ENCODE measurements at places on chromosomes 3 and 15. TPM values are rescaled to one million over a fixed set of nuclear protein-coding genes. Genes with fewer than 3 reads are reported as not detected.

PLA2G4D gene
- total RNA-seq = not detected

ACAN gene
- total RNA-seq = not detected

SLC6A20 gene
- total RNA-seq = 88.3 TPM

RLBP1 gene
- total RNA-seq = not detected

- no peaks in the 10 kb centered on the region for H3K27me3 ChIP-seq
- peak overlapping the region; percentile 68 for H3K27ac ChIP-seq
- H3K4me3 ChIP-seq = no peak overlapping the region
- DNase-seq = no peak
Measured at GRCh38 chr15:92617549-92618520, 37.7 kb downstream of the FAM174B start.

PCOLCE2 gene
- 2.3 TPM for total RNA-seq

DNA sequence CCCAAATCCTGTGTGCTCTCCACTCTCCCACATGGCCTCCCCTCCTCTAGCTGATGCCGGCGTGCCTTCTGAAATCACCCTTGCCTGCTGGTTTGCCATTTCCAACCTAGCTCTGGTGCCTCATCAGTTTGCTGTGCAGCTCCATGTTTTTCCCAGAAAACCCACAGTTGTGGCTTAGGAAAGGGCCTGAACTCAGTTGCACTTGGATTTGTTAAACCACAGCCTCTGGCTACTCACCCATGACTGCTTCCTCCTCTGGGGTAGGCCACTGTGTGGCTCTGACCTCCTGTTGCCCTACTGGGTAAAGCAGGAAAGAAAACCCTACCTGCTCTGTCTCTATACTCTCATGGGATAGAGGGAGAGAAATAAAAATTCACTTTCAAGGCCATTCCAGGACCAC, 97.3 kb downstream of the DAPK2 start:
- H3K4me1 ChIP-seq = peaks cover 6% of the 10 kb centered on the region
- DNase-seq = no peak
- H3K27me3 ChIP-seq = no peaks in the 10 kb centered on the region

- H3K36me3 ChIP-seq = no peaks in the 10 kb centered on the region
- no peaks in the 10 kb centered on the region for H3K27me3 ChIP-seq
- H3K4me3 ChIP-seq = no peak overlapping the region
Measured at GRCh38 chr3:81758275-81758674, 3.2 kb downstream of the GBE1 start.

GRCh38 chr15:90883976-90884718, at the start of gene FES:
Gene FES (plus strand): TSS chr15:90884504. CDS start chr15:90885046, 542 bp downstream.
- peaks cover 7% of the 10 kb centered on the region for H3K4me1 ChIP-seq
- DNase-seq = peak; percentile 74
- peak within 1 kb of the TSS; percentile 60 for H3K4me3 ChIP-seq
- H3K27me3 ChIP-seq = no peaks in the 10 kb centered on the region

TMC3 gene
- not detected for total RNA-seq

TMIE gene
- 1.3 TPM for total RNA-seq

DNA sequence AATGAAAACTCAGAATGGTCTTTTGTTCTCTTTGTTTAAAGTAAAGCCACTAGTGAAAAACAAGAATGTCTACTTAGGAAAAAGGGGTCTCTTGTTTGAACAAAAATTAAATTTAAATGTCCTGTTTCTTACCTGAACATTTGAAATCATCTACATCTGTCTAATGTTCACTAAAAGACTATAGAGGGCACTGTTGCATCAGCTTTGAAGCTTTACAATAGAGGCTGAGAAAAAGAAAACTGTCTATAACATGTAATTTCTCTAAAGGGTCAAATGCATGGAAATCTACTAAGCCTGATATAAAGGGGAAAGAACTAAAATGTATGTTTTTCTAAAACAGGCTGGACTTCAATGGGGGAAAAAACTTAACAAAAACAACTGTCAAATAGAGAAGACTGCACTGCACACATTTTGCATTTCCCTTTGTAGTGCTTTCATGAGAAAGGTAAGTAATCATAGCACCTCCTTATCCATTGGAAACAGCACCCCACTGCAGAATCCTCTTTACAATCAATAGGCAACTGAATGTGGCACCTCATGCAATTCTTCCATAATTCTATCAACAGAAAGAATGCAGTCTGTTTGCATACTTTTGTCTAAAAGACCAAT, 26.3 kb downstream of the DPH6 start:
- no peak for DNase-seq
- no peak overlapping the region for H3K27ac ChIP-seq
- H3K4me3 ChIP-seq = no peak overlapping the region
- H3K27me3 ChIP-seq = no peaks in the 10 kb centered on the region
- no peaks in the 10 kb centered on the region for H3K36me3 ChIP-seq

CHRNB4 gene
- not detected for total RNA-seq

ATP13A4 gene
- 0.47 TPM for total RNA-seq

ECE2 gene
- not detected for total RNA-seq

DNA sequence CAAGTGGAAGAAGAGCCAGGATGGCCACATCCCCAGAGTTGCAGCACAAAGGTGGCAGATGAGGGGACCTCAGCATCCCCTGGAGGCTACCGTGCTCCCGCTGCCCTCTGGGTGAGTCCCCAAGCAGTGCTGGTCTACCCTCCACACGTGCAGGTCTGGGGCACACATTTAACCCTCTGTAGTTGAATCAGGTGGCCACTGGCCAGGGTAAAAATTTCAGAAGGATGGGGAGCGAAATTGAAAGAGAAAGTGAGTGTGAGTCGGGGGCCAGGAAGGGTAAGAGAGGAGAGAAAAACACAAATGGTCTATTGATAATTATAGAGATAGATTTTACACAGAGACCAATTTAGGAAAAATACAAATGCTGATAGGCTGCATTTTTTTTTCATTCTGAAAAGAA, 139.5 kb upstream of the EIF1B start:
- no peak overlapping the region for H3K27ac ChIP-seq
- no peak for DNase-seq
- H3K4me3 ChIP-seq = no peak overlapping the region
- no peaks in the 10 kb centered on the region for H3K4me1 ChIP-seq
- H3K36me3 ChIP-seq = no peaks in the 10 kb centered on the region

DNA sequence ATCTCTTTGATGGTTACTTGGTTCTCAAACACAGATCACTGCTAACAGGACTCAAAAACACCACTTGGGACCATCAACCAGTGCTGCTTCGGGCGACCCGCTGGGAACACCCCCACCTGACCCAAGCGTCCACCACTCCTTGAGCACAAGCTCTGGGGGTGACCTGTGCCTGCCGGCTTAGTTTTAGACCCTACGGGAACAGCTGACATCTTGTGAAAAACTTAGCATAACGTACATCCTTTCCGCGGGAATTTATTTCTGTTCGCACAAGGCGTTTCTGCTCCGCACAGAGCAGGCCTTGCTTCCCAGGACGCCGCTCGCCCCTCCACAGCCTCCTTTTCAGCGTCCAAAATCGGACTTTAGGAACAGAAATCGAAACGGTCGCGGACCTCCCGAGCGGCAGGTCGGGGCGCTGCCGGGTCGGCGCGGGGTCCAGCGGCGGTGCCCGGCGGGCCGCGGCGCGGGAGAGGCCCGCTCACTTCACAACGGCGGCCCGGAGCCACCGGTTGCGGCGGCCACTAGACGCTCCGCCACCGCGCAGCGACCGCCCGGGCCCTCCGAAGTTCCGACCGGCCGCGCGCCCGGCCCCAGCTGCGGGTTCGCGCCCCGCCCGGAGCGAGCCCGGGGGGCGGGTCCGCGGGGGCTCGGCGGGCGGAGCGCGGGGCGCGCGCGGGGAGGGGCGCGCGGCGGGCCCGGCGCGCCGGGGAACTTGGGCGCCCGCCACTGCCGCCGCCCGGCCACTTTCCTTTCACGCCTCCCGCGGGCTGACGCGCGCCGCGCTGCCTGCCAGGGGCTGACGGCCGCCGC, 959 bp downstream of the SFMBT1 start:
- H3K4me3 ChIP-seq = peak overlapping the region; percentile 91
- peaks cover 9% of the 10 kb centered on the region for H3K4me1 ChIP-seq
- no peaks in the 10 kb centered on the region for H3K36me3 ChIP-seq
- no peaks in the 10 kb centered on the region for H3K27me3 ChIP-seq
- H3K27ac ChIP-seq = peak overlapping the region; percentile 93

GRCh38 chr15:40255033-40255432, 16.2 kb downstream of the PAK6 start:
- no peak overlapping the region for H3K4me3 ChIP-seq
- no peaks in the 10 kb centered on the region for H3K36me3 ChIP-seq
- peaks cover 17% of the 10 kb centered on the region for H3K4me1 ChIP-seq

C3orf20 gene
- total RNA-seq = not detected

DNA sequence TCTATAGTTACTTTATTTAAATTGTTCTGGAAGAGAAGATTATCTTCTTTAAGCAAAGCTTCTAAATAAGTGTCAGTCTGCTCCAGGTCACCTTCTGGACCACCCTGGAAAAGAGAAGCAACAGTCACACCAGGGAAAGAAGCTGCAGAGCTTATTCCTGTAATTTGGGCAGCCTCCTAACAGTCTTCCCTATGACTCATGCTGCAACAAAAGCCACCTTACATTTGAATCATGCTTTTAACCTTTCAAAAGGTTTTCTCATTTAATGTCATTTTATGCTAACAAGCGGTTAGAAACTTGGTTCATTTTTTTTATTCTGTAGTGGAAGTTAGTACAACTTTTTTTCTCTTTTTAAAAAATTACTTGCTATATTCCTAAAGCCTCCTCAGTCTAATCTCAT, 5.3 kb upstream of the GUCA1C start:
- H3K4me1 ChIP-seq = no peaks in the 10 kb centered on the region
- no peaks in the 10 kb centered on the region for H3K36me3 ChIP-seq
- no peak overlapping the region for H3K27ac ChIP-seq
- H3K27me3 ChIP-seq = no peaks in the 10 kb centered on the region

PIGBOS1 gene
- total RNA-seq = 4.2 TPM

ITGA11 gene
- 24.8 TPM for total RNA-seq

GRCh38 chr15:59410391-59410896, 27.5 kb upstream of the FAM81A start:
- H3K4me3 ChIP-seq = no peak overlapping the region
- no peaks in the 10 kb centered on the region for H3K27me3 ChIP-seq
- H3K4me1 ChIP-seq = no peaks in the 10 kb centered on the region
- no peak for DNase-seq

DNA sequence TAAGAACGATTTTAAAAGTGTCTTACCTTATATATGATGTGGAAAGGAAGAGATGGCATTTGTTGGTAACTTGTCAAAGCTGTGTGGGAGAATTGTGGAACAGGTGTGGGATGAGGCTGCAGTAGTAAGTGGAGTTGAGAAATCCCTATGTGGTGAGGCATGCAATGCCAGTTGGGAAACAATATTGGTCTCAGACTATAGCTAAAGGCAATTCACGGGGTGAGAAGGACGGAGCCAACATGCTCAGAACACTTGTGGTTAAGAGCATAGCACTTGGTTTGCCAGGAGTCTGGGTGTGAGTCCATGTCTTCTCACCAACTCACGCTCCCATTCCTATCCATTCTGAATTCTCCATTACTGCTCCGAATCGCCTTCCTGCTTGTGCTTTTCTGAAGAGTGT, 615.6 kb upstream of the ADAMTS9 start:
- no peaks in the 10 kb centered on the region for H3K36me3 ChIP-seq
- no peaks in the 10 kb centered on the region for H3K4me1 ChIP-seq
- H3K4me3 ChIP-seq = no peak overlapping the region
- no peak for DNase-seq
- H3K27ac ChIP-seq = no peak overlapping the region

GRCh38 chr3:65539616-65540015, 499.1 kb downstream of the MAGI1 start:
- no peaks in the 10 kb centered on the region for H3K36me3 ChIP-seq
- no peaks in the 10 kb centered on the region for H3K4me1 ChIP-seq
- no peak for DNase-seq
- no peak overlapping the region for H3K4me3 ChIP-seq

TGM4 gene
- total RNA-seq = not detected

- no peaks in the 10 kb centered on the region for H3K27me3 ChIP-seq
- no peak overlapping the region for H3K27ac ChIP-seq
- DNase-seq = no peak
- H3K4me1 ChIP-seq = no peaks in the 10 kb centered on the region
Measured at GRCh38 chr3:122315619-122316018, 9.4 kb upstream of the CSTA start.

IQCH gene
- total RNA-seq = 0.53 TPM

All from Peyer's patch (tissue), 4 donors.